ENCODE measurements at places on chromosomes 4 and X.

DNA sequence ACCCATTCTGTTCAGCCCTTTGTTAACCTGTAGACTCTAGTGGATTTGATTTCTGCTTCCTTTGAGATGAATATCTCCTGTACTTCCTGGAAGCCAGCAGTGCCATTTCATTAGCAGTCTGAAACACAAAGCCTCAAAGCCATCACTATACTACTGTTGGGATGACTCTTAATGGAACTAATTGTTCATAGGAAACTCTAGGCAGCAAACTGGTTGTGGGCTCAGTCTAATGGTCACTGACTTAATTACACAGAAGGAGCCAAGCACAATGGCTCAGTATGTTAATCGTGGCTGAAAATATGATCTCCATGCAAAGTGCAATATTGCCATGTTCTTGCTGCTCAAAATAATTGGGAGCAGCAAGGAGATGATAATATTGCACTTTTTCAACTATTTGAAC lies 262.3 kb downstream of the ARHGAP24 start:
- DNase-seq: no peak

- no peak for DNase-seq
Observed at GRCh38 chr4:171157462-171158082, 655.6 kb upstream of the GALNTL6 start.

DNA sequence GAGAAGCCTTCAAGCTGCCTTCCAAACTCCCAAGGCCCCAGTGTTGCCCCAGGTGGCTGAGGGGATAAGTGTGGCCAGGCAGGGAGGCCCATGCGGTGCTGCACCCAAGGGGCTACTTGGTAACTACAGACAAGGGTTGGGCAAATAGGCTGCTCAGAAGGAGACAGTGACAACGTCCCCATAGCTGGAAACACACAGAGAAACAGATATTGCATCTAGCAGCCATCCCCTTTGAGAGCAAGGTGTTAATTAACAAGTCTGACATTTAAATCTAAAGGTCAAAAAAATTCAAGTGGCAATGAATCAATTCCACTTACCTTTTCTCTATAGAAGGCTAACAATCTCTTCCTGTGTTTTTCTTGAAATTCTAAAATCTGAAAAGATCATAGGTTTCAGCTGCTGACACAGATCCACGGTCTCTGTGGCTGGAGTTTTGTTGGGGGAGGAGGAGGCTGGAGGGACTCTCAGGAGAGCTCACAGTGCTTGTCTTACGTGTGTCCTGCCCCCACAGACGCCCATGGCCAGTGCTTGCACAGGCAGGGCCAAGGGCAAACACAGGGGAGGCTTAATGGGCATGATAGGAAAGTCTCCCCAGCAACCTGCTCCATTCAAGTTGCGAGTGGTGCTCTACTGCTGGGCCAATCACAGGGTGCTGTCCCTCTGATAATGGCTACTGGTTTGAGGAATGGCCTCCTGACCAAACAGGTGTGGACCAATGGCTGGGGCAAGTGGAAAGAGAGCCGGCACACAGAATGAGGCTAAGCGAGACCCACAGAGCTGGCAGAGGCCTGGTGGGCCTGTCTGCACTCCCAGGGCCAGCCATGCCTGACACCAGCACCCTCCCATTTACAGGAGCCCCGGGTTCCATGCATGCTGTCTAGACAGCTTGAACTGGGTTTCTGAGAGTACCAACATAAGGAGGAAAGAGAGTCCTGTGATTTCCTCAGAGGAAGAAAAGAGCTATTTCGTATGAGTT lies 22.6 kb downstream of the RNF212 start:
- no peak for DNase-seq

DNA sequence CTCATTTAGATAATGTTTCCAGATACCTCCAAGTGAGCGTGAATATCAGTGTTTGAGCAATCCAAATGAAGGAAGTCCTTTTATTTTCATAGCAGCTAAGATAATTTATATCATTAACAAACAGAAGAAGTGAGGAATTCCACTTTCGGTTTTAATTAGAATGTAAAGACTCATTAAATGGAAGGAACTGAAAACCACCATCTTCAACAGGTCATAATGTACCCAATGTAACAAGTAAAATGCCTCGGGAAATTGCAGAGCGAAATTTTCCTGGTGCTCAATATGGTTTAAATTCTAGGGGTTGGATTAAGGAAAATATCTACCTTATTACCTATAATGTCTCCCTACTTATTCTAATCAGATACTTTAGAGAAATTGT lies 33.9 kb upstream of the SLC9A7 start:
- DNase-seq: no peak

DNA sequence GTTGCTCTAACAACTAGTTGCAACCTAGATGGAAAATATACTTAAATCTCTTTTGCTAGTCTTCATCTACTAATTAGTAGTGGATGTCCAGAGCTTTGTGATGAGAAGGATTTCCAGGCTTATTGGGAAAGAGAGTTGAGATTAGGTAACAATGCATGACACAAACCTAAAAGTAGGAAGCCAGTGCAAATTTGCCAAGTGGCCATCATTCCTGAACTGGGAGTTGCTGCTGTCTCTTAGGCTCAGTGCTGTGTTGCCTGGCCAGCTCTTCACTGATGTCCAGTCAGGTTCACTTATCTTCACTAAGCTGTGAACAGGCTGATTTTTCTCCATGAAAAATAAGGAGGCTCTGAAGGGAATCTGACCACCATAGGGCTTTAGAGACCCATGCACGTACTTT lies 105.6 kb upstream of the AMOT start:
- DNase-seq: no peak

DNA sequence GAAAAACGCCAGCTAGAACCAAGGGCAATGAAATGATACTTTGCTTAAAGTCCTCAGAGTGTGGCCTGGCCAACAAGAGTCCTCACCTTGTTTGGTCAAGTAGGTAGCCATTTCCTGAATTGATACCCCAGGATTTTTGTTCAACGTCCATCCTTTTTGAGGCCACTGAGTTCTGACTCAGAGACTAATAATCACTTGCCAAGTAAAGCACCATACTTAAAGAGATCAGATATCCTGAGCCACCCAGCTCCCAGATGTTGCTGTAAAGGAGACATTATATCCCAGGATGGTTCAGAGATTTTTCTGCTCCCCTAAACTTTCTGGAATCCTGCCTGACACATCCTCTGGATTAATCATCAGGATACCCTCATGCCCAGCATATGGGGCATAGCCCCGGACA lies 190.9 kb downstream of the RAP1GDS1 start:
- DNase-seq: no peak

Measured in activated CD4-positive, alpha-beta T cell treated with anti-CD3 and anti-CD28 coated beads, Interleukin-2, Interleukin-6, amounts not matched to agents 100 ng/mL and 50 ng/mL, durations not matched to agents 16 hours and 8 hours (primary cell).